ENCODE measurements at places on chromosomes 11 and 22.

- DNase-seq = peak; percentile 71
Measured at GRCh38 chr11:64340671-64341335, 799 bp downstream of the CCDC88B start.

DNA sequence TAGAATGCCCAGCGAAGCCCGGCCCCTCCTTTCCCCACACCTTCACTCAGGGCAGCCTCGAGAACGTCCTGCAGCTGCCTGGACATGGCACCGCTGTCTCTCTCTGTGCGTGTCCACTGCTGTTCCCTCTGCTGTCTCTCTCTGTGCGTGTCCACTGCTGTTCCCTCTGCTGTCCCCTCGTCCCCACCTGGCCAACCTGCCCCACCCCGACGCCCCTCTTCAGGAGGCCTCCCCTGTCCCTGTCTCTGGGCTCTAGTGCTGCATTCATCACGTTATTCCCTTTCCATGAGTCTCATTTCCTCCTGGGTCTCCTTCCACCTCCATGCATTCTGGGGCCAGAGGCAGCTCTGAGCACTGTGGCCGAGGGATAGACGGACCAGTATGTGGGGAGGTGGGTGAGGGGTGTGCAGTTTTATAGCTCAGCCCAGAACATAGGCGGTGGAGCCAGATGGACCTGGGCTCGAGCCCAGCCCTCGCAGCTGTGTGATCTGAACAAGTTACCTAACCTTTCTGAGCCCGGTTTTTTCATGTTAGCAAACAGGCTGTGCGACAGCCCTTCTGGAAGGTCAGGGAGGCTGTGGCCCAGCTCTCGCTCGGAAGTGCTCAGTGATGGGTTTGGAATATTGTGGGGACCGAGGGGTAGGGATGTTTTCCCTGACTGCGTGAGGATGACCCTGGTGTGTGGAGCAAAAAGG, 41.9 kb upstream of the SMIM38 start:
- no peak for DNase-seq

- no peak for DNase-seq
Measured at GRCh38 chr11:32094923-32095322, 4.0 kb downstream of the RCN1 start.

DNA sequence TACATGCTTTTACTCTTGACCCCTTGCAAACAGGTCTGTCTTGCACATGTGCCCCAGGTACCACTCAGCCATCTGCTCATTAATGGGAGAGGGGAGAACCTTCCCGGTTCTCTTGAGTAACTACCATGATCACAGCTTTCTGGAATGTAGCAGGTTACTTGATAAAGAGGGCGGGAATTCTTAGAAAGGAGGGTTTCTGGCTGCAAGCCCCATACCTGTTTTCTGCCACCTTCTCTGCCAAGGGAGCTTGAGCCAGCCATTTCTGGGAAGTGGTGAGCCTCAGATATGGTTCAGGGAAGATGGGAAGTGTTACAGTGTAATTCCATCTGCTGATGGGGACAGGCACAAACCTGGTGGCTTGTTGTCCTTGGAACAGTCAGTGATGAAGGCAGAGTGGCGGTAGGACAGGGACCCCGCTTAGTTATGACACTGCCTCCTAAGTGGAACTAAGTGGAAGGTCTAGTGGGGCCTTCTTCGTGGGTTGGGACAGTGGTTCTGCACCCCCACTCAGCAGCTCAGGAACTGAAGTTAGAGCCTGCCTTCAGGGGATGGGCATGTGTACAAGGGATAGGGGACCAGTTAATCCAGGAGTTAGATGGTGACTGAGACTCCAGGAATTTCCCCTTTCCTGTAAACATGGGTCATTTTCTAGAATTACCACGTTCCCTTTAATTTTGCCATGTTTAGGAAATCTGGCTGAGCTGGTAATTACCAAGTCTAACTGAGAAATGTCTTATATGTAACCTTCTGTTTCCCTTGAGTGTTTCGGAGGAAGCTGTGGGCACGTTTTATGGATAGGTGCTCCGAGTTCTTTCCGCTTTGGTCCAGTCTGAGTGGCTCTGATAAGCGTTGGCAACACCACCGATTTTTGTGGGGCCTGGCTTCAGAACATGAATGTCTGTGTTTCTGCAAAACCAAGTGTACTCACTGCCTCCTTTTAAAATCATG, 35.3 kb downstream of the BCR start:
- no peak for DNase-seq

- no peak for DNase-seq
Measured at GRCh38 chr22:31091106-31091975, 10.2 kb downstream of the SMTN start.

DNA sequence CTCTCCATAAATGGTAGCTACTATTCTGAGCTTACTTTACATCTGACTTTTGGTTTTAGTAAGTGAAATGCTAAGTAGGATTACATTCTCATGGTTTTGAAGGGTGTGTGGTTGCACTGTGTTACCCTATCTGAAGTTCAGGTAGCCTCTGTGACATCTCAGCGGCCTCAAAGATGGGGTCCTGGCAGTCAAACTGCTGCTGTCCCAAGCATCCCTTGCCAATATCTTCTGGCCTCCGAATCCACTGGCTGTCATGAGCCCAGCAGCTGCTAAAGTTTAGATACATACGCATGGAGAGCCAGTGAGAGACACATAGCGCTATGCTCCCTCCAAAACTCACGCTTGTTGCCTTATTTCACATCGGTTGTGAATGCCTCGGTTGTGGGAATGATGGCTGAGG, 34.9 kb downstream of the UBASH3B start:
- no peak for DNase-seq

- DNase-seq = no peak
Measured at GRCh38 chr11:32033067-32033466, 57.8 kb upstream of the RCN1 start.

- DNase-seq = no peak
Measured at GRCh38 chr11:27977031-27977430, 130.9 kb downstream of the KIF18A start.

DNA sequence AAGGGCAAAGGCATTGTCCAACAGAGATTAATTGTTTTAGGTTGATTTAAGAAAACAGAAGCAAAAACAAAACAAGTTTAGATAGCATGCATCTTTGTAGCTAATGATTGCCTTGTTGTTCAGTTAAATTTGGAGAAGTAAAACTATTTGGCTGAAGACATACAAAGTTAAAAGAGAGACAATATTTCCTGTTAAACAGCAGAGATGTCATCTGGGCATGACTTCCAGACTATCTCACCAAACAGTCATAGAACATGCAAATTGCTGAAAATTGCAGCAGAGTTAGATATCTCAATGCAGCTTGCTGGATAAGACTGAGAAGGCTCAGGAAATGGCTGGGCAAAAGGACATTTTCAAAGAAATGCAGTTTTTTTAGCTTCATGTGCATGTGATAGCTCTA, 57.5 kb upstream of the PDGFD start:
- no peak for DNase-seq

DNA sequence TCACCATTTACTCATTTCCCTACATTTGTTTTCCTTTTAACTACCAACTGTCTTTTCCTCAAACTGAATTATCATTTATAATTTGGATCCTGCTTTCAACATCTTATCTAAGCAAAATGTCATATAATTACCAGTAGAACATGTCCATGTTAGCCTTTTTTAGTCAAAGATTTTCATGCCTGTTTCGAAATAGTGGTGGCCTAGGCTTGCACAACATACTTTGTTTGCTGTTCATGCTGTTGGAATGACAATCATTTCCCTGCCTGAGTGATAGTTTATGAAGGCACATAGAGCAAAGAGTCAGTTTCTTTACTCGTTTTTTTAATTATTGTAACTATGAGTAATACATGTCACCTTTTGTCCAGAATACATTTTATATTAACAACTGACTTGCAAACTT, 144.3 kb upstream of the ANO3 start:
- DNase-seq = no peak

DNA sequence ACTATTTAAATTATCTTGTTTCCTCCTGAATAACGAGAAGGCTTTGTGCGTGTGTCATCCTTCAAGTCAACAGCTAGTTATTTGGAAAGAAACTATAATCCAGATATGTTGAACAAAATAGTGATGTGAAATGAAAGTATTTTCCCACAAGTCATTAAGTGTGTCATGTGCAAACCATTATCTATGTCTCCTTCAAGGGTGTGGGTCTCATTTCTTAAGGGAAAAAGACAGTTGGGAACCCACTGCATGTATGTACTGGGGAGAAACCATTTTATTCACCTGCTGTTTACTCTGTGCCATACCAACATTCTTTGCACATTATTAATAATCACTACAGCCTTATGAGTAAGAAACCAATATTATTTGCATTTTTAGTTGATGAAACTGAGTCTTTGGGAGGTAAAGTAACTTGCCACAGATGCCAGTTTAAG, 145.3 kb upstream of the CTSC start:
- no peak for DNase-seq

DNA sequence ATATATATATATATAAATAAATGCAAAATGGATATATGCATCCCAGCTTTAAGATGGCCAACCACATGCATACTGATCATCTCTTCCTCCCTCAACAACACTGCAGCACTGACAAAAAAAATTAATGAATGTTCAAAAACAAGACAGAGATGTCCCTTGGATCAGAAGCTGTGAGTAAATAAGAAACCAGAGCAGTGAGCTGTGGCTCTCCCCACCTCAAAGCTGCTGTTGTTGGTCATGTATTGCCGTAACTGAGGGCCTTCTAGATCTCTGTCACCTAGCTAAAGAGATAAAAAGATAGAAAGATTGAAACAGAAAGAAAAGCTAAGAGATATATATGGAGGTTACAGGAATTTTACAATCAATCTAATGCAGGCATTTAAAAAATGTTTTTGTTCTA, 15.5 kb upstream of the TMEM135 start:
- DNase-seq = no peak

DNA sequence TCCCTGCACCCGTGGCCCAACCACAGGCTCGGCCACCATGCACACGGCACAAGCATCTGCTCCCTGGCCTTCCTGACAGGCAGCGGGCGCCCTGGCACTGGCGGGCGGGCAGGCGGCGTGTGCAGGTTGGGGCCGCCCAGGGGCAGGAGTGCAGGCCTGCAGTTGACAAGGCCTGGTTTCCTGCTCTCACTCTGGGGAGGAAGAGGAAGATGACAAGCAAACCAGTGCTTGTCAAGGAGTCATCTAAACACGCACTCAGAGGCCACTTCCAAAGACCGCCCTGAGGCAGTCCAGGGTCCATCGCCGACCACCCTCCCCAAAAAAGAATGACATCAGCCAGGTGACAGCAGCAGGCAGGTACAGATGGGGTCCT, 65.3 kb upstream of the LINC01488 start:
- no peak for DNase-seq

Measured in stimulated activated CD4-positive, alpha-beta T cell treated with anti-CD3 and anti-CD28 coated beads, Interleukin-1b, Interleukin-23, amount 100 ng/mL, for 1 hour (primary cell).